ENCODE measurements at places on chromosomes 13 and 19.

- peak; percentile 20 for DNase-seq
Measured at GRCh38 chr19:33797802-33798671, 1.4 kb downstream of the KCTD15 start.

DNA sequence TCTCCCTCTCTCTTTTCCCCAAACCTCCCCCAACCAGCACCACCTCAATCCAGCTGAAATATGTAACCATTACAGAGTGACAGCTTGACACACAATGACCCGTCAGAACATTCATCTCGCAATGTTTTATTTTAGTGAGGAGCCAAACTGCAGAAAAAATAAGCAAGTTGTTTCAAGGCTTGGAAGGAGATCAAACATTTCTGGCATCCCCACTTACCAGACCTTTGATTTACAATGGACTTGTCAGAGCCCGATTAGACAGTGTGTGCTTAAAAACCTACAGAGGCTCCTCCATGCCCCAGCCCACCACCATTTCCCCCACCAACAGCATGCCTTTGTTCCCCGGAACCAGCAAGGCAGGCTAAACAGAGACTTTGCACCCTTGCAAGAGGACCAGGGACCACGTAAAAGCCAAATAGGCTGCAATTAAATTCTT lies 382.8 kb upstream of the ZNF507 start:
- no peak for DNase-seq

- peak; percentile 96 for DNase-seq
Measured at GRCh38 chr19:1453525-1454364, 3.8 kb downstream of the APC2 start.

GRCh38 chr13:75740031-75740430 lies 103.9 kb downstream of the LMO7 start:
- DNase-seq, result no peak

DNA sequence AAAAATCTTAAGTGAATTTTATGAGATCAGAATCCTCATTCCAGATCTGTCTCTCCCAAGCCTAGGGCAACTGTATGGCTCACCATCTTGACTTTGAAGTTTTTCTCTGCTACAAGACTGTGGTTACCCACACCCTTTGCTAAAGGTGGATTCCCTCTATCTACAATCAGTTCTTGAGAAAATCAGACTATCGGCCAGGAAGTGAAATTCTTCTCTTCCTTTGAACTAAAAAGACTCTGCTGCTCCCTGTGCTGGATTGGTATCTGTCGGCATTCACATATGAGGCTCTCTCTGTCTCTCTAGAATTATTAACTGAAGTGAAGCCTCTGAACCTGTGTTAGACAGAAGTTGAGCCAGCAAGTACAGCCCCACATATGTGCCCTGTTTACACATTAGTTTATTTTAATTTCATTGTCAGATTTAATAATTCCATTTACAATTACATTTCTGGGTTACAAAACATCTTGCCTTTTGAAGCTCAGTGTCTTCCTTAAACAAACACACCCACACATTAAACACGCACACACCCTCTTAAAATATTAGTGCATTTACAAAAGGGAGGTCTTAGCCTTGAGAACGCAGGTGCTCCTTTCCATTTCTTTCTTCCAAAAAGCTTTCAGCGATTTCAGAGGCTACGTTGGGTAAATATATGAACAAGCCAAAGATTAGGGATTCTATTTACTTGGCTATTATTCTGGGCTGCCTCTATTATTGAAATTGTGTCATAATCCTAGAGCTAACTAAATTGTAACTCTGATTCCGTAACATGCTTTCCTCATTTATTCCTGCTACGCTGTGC lies 145.7 kb downstream of the MIPEP start:
- no peak for DNase-seq

DNA sequence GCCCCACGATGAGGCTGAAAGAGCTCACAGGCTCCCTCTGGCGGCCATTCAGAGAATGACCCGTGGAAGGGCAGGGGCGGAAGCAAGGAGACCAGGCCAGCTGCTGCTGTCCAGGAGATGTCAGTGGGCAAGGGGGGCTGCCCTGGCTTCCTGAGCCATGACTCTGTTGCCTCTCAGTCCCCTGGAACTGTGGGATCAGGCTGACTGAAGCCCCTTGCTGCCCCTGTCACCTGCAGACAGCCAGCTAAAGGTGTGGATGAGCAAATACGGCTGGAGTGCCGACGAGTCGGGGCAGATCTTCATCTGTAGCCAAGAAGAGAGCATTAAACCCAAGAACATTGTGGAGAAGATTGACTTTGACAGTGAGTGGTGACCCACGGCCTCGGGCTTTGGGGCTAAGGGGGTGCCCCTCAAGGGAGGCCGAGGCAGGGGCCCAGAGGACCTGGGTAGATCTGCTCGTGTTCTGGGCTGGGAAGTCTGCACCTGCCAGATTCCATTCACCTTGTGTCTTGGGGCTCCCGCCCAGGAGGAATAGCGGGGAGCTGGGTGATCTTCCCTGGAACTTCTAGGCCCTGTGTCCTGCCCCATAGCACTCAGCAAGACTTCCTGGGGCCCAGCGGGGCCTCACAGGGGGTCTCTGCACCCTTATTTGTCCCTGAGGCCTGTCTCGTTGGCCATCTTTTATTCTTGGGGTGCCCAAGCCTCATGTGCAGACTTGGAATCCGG lies 12.5 kb upstream of the ACTN4 start:
- peak; percentile 56 for DNase-seq

DNA sequence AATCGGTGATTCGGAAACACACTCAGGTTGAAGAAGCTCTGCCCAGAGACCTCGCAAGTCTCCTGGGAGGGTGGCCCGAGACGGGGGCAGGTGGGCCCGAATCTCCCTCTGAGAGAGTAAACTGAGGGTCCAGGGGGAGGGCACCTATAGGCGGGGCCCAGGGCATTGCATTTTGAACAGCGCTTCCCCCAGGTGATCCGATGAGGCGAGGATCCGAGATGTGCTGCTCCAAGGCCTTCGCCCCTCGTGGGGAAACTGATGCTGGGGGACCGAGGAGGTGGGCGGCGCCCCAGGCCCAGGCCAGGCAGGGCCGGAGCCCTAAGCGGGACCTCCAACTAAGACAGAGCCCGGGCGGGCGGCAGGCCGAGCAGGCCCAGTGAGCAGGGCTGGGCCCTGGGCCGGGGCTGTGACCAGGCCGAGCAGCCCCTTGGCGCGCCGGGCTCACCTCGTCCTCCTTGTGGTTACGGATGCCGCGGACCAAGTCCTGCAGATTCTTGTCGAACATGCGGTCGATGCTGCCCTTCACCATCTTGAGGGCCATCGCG lies 500 bp downstream of the AP3D1 start:
- no peak for DNase-seq

GRCh38 chr13:73065665-73066340 lies 7.0 kb downstream of the KLF5 start:
- DNase-seq, result no peak

- no peak for DNase-seq
Measured at GRCh38 chr13:61316647-61317046, 99.0 kb downstream of the PCDH20 start.

DNA sequence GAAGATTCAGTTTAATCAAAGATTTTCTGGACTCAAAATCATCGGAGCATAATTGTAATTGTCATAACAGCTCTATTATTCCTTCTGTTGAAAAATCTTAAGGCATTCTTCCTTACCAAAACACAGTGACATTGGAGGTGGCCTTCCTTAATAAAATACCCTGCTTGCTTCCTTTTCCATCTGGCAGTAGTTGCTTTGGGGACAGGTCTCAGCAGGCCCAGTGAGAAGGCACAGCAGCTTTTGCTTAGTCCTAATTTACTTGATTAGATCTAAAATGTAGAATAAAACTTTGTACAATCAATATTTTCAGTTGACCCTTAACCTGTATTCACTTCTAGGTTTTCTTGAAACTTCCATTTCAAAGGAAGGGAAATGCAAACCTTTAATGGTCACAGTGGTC lies 471.6 kb downstream of the PCDH20 start:
- no peak for DNase-seq

DNA sequence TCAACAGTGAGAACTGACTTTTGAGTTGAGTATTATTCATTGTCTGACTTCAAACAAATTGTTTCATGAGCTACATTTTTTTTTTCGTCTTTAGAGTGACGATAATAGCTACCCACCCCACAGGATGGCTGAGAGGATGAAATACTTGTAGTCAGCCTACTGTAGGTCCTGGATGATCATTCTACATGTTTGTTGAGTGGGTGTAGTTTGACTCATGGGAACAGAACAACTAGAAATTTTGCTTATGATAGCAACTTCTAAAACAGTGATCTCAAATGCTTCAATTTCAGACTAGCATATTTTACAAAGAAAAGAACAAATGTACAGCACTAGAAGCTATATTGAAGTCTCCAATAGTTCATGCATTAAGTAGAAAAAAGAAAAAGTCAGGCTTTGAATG lies 651.8 kb downstream of the PCDH9 start:
- no peak for DNase-seq

- DNase-seq, result no peak
Measured at GRCh38 chr13:23288995-23289394, 108.2 kb downstream of the SGCG start.

DNA sequence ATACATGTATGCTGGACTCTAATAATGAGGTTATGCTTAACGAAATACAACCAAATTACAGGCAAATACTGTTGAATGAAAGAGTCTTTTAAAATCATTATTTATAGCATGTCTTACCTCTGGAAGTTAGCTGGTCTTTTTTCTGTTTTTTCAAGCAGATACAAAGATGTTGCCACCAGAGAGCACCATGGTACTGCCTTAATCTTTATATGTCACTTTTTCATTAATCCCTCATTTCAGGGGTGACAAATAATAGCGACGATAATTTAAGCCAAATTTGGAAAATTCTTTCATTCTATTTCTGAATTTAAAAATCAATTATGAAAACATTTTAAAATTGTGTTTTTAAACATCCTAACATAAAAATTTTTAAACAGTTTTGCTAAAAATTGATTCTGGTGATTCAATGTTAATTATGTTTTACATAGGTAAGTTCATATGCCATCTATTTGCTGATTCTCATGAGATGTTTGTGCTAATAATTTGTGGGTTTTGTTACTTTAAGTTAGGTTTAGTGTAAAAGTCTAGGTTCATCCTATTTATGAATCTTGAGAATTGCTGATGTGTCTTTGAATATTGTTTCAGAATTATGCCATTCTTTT lies 379.3 kb upstream of the SGCG start:
- DNase-seq, result no peak

GRCh38 chr19:29676586-29676985 lies 11.3 kb downstream of the PLEKHF1 start:
- no peak for DNase-seq

DNA sequence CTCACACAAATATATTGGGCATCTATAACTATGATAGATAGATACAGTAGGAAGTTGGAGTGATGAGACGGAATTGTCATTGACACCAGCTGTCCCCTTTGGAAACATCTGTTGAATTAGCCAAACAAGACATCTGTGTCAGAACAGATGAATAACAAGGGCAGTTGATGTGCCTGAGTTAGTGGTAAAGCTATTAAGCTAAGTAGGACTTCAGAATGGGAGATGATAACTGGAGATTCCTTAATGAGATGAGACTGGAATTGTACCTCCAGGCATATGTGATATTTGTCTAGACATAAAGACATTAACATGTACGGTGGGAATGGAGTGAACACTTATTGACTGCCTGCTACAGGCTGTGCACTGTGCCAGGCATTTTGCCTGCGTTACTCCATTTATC lies 78.7 kb downstream of the MBNL2 start:
- no peak for DNase-seq

- DNase-seq, result no peak
Measured at GRCh38 chr13:80572308-80572922, 231.5 kb upstream of the SPRY2 start.
